ENCODE measurements at places on chromosomes 11 and 22.

DNA sequence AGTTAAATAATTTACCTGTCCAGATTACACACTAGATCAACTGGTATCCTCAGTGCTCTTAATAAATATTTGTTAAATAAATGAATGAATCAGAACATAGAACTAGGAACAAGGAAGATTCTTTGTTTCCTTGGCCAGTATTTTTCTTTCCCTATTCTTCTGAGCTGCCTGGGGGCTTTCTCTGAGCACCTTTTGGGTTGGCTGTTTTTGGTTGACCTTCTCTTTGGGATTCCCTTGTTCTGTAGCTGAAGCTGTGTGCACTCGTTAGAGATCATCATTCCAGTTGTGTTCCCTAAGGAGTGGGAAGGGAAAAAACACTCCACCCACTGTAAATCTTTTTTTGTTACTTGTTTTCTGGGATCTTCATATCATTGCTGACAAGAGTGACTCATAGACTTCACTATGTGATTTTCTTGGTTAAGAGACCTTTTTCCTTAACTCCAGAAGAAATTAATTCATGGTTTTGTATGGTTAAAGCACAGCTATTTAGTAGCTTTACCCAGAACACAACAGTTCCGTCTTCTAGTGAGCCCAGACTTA, 84.3 kb downstream of the STIM1 start:
- no peak for DNase-seq

- no peak for DNase-seq
Observed at GRCh38 chr22:46272196-46272595, 4.4 kb downstream of the TTC38 start.

DNA sequence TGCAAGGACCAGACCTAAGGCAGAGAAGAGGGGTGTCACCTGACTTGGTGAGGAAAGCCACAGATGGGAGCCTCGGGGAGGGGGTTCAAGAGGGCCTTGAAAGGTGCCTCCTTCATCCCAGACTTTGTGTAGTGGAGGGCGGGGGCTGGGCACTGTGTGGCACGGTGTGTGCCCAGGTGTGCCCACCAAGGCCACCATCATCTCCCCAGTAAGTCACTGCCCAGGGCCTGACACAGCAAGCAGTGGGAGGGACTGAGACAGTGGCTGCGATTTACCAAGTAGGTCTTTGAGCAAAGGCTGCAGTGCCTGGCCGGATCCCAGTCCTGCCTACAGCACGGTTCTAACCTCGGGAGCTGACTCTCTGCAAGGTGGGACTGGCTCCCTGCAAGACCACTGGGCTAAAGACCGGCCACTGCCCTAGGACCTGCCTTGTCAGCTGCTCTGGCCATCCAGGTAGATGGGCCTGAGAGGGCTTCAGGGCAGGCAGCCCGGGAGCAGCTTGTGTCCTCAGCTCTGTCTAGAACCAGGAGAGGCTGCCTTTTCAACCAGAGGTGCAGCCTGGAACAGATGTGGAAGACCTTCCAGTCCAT, 1.4 kb downstream of the OSM start:
- DNase-seq, result no peak

- DNase-seq, result no peak
Observed at GRCh38 chr11:66728693-66729385, at the start of gene SPTBN2. TSS of gene SPTBN2 (minus strand) at chr11:66729216. CDS start at chr11:66721240, 7,976 bp downstream.

GRCh38 chr22:49862496-49862776, 8.8 kb downstream of the ZBED4 start:
- no peak for DNase-seq

GRCh38 chr11:74680703-74681531, 50.3 kb downstream of the CHRDL2 start:
- no peak for DNase-seq

DNA sequence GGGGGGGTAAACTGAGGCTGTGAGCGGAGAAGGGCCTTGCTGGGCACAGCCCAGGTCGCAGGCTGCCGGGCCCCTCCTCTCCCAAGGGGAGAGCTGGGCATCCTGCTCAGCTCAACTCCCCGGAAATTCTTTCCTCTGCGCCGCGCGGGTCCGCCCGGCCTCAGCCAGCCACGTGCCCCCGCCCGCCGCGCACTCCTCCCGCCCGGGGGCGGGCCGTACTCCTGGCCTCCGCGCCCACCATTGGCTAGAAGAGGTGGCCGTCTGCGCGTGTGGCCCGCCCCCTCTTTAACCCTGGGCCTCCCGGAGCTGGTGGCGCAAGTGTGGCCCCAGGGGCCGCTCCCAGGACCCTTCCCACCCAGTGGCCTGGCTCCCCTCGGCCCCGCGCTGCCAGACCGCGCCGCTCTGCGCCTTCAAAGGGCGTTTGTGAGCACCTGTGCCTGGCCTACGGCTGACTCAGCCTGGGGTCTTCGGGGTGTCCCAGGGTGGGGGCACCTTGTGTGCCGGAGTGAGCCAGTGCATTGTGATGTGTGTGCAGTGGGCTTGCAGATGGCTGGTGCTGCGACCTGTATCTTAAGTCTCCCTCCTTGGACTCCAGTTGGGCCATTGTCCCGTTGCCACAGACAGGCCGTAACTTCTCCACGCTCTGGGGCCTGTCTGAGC, 2.0 kb downstream of the MRGPRF start:
- no peak for DNase-seq

DNA sequence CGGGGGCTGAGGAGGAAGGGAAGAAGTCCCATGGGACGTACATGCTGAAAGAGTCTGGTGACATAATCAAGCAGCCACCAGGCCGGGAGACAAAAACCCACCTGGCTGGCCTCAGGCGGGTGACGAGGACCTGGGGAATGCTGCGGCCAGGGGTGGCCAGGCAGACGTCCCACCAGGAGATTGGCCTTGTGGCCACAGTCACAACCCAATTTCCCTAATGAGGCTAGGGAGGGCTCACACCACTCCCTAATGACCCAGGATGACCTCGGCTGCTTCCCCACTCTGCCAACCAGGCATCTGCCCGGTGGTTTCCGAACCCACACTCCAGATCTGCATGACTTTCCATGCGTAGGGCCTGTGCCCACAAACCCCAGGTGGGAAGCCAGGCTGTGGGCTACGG, 66.9 kb downstream of the SCUBE1 start:
- DNase-seq, result no peak

- DNase-seq, result peak; percentile 50
Observed at GRCh38 chr22:22692707-22693530, 48.5 kb downstream of the GGTLC2 start.

GRCh38 chr11:75627906-75628668, 40.8 kb downstream of the MAP6 start:
- no peak for DNase-seq

DNA sequence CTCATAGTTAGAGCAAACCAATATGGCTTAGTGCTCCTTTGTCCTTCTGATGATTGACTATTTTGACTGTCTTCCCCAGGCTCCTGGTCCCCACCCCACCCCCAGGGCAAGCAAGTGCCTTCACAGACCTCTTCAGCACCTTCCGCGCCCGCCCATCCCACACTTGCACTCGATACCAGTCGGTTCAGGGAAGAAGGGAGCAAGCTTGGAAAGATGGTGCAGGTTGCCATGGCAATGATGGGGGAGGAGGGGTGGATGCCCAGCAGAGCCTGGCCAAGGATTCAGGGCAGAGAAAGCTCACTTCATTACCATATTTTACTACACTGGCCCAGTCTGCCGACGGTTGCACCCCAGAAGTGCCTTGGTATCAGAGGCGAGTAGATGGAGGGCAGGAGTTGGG, 2.2 kb downstream of the TMEM132A start:
- no peak for DNase-seq

- no peak for DNase-seq
Observed at GRCh38 chr11:116226731-116227130, 546.1 kb downstream of the BUD13 start.

DNA sequence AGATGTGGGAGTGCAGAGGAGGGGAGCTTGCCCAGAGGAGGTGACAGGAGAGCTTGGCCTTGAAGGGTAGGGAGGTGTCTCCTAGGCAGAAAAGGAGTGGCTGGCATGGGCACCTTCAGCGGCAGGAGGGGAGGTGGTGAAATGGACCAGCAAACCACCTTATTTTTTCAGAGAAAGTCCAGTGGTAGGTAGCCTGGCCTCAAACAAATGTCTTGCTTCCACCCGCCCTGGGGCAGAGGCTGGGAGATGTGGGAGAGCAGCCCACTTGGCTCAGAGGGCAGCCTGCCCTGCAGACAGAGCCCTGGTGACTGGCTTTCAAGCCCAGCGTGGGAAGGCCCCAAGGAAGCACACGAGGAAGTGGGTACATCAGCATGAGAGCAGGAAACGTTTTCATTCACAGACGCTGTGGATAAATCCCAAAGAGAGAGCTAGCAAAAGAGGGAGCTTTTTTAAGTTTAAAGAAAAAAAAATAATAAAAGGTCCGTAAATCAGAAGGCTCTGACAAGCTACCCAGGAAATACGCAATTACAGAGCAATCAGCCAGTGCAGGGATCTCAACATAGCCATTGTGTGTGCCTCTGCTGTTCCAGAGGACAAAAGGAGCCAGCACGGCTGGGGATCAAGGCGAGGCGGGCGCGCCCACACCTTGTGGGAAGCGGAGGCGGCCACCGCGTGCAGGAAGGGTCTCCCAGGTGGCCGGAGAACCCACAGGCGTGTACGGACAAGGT, 238.7 kb upstream of the PLET1 start:
- no peak for DNase-seq

- no peak for DNase-seq
Observed at GRCh38 chr11:2265854-2266585, 4.4 kb downstream of the ASCL2 start.

GRCh38 chr11:7251487-7251835, 243 bp upstream of the SYT9 start:
- DNase-seq, result no peak

DNA sequence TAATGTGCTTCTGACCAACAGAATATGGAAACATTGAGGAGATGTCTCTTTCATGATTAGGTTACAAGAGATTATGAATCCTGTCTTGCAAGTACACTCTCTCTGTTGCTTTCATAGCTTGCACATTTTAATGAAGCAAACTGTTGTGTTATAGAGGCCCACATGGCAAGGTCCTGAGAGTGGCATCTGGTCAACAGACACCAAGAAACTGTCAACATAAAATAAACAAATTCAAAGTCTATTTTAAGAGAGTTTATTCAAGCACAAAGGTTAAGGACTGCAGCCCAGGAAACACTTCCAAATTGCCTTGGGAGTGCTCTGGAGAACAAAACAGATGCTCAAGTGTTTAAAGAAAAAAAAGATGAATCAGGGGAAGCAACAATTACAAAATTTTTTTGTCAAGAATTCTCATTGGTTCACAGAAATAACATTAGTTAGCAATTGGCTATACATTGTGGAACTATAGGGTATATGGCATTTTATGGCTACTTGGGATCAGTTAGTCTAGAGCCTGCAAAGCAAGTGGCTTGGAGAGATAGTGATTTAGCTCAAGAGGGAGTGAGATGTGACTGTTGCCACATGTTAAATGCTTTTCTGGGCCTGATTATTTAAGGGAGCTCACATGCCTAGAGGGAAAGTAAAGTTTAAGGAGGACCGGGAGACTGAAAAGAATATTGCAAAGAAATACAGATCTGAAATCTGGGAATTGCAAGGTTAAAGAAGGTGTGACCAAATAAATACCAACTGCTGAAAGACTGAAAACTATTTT, 54.6 kb downstream of the CTSC start:
- no peak for DNase-seq

DNA sequence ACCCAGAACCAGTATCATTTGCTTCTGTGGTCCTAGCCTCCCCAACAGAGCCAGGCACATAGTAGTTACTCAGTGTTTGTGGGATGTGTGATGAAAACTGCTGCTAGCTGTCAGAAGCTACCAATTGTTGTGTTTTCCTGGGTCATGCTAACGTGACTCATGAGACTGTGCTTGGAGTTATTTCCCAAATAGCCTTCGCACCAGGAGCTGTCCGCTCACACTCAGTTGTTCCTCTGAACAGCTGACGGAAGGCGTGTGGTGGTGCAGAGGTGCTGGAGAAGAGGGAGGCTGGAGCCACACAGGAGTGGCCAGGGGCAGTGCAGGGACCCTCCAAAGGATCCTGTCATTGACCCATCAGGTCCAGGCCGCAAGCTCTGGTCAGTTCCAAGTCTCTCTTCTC, 53.9 kb upstream of the TBCEL start:
- DNase-seq, result no peak

GRCh38 chr11:68468217-68468828, 7.8 kb downstream of the PPP6R3 start:
- DNase-seq, result no peak

GRCh38 chr11:2123628-2123960, 15.6 kb downstream of the IGF2 start:
- no peak for DNase-seq

- DNase-seq, result no peak
Observed at GRCh38 chr11:116598556-116598955, 174.2 kb downstream of the BUD13 start.

DNA sequence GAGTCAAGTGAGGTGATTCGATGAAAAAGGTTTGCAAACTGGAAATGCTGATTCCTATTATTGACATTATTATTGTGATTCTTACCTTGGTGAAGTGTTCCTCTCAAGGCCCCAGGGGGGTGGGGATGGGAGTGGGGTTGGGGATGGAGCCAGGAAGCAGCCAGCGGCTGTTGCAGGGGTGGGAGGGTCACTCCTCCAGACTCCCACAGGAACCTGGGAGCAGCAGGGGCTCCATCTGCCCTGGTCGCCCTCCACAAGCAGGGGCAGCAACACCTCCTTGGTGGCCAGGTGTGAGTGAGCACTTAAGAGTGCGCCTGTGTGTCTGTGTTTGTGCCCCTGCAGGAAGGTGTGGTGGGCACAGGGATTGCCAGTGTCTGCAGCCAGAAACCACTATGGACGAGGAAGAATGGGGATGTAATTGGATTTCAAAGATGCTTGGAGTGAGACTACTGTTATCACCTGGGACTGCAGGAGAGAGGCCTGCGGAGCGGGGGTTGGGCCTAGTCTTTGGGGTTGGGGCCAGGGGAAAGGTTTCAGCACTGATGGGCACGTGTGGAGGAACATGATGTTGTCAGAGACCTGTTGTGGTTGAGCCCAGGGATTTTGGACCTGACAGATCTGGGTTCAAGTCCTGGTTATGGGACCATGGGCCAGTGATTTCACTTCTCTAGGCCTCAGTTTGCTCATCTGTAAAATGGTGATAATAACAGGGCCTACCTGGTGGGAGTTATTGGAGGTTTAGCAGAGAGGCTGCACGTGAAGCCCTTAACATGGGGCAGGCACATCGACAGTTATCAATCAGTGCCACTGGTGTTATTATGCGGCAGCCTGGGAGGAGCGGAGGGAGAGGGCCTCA, 3.6 kb upstream of the TP53I11 start:
- DNase-seq, result no peak
